ENCODE measurements at places on chromosomes 13 and 19. TPM values are rescaled to one million over a fixed set of nuclear protein-coding genes. Genes with fewer than 3 reads are reported as not detected.

DNA sequence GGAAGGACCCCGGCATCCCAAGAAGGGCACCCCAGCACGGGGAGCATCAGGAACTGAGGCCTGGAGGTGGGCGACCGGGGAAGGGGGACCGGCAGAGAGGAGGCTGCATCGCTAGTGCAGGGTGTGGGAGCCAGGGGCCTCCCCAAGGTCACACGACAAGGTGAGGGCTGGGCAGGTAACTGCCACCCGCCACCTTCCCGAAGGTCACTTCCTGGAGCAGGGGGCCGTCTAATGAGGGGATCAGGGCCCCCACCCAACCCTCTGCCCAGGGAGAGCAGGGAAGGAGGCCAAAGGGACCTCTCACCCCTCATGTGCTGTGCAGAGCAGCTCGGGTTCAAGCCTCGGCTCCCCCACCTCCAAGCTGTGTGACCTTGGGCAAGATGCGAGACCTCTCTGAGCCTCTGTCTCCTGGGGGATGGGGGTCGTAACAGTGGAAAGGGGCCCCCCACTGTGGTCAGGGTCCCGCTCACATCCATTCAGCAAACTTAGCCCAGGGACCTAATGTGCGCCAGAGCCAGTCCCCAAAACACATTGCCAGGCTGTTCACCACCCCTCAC, 6.0 kb downstream of the ZBTB7A start:
- no peak for DNase-seq

- DNase-seq = no peak
Measured at GRCh38 chr13:109144693-109145437, 515.5 kb downstream of the MYO16 start.

DNA sequence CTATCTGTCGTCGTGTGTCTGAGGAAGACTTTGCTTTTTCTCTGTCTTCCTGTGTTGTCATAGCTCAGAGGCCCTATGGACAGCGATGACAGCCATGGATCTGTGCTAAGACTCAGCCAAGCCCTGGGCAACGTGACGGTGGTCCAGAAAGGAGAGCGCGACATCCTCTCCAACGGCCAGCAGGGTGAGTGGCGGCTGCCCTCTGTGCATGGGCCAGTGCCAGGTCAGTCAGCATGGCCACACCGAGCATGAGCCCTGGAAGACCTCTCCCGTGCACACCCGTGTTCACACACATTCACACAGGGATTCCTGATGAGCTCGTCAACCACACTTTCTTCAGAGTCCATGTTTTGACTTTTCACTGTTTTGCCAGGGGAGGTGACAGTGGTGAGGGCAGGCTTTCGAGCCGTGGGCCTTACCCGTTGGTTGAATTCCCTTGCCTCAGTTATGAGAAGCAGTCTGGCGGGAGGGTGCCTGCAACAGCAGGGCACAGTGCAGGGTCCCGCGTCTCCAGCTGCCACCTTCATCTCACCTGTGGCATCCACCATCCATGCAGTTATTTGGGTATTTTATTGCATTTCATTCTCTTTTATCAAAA, 20.2 kb downstream of the NAXD start:
- peak; percentile 17 for DNase-seq

Gene ZNF66
- total RNA-seq = 1.9 TPM

DNA sequence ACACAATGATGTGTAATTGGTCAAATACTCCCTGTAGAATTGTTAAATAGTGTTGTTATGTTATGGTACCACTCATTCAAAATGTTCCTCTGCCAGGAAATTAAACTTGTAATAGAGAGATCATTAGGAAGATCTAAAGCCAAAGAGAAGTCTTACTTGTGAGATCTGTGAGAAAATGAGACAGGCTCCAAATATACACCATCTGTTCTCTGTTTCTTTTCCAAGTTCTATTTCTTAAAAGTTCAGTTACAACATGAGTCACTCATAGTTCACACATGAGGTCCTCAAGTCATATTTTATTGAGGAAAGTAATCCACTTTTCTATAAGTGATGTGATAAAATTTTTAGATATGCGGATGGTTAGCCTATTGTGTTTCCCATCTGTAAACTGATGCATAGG, 1038.1 kb upstream of the PRR20A start:
- DNase-seq = no peak

DNA sequence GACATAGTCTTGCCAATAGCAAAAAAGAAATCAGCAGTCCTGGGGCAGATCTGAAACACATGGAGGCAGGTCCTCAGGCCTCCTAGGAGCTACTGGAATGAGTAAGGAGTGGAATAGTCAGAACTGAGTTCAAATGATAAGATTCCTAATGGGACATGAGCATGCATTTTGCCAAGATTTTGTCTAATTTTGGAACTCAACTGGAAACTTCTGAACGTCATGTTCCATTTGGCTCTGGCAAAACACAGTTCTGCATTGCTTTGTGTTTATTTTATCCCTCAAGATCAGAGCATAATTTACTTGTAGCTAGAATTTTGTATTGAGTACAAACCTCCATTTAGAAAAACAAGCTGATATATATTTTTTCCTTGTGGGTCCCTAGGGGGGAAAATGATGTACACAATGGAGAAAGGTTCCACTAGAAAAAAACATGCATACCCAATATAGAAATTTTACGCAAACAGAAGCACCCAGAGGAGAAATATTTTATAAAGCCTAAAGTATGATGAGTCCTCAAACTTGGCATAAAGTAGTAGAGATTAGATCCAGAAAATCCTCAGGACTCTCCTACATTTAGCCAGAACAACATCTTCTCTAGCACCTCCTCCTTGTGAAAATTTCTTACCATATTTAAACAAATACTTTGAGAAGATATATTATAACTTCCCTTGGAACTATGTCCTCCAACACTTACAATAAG, 149.0 kb upstream of the SERP2 start:
- DNase-seq = peak; percentile 50

GRCh38 chr19:45442778-45443461, 19.2 kb upstream of the ERCC1 start:
- peak; percentile 72 for DNase-seq
